Inflammatory macrophage (primary cell): ENCODE measurements at places on chromosomes 5 and 9.

DNA sequence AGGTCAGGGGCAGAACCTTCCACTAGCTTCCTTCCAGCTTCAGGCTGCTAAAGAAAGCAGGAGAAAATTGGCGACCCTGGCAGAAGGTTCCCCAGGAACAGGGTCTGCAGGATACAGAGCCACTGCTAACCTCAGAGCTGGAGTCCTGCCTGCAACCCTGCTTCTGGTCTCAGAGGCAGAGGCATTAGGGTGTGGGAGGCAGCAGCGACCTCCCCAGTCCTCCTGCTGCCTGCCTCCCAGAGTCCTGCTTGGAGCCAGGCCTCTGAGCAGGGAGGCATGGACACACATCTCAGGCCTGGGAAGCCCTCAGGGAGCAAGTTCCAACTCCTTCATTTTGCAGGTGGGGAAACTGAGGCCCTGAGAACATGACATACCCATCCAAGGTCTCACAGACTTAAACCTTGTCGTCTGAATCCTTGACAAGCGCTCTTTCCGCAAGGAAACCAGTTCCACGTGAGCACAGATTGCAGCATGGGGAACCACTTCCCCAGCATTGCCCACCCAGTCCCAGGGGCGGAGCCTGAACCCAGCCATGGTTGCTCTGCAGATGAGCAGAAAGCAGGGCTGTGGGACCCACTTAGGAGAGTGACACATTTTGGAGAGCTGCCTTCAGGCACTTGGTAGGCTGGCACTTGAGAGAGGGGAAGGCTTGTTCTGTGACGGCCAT is 28.2 kb upstream of the HAND1 start:
- DNase-seq, result no peak

DNA sequence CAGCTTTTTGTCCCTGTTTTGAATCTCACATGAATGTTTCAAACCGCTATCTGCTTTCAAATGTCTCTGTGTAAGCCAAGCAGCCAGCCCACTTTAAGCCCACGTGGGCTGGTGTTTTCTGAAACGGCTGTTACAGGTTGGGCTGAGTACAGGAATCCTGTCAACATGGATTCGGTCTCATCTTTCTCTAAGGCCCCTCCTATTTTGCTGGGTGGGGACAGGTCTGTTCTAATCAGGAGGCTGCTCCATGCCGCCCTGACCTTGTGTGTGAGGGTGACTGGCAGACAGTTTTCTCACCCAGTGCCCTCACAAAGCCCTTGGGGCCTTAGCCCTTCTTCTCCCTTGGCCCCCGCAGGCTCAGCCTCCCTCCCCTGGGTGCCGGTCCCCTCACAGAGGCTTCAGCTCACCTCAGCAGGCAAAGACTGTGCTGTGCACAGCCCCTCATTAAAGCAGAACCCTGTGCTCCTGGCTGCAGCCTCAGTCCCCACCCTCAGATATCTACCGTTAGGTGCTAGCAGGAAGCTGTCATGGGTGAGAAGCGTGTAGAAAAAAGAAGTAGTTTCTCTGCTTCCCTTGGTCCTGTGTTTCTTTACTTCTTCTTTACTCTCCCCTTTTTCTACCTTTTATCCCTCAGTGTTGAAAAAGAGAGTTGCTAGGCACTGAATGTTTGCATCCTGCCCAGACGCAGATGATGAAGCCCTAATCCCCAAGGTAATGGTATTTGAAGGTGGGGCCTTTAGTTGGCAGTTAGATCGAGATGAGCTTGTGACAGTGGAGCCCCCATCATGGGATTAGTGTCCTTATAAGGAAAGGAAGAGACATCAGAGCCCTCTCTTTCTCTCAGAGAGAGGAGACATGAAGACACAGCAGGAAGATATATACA is 205.7 kb downstream of the ADAMTS12 start:
- no peak for DNase-seq

DNA sequence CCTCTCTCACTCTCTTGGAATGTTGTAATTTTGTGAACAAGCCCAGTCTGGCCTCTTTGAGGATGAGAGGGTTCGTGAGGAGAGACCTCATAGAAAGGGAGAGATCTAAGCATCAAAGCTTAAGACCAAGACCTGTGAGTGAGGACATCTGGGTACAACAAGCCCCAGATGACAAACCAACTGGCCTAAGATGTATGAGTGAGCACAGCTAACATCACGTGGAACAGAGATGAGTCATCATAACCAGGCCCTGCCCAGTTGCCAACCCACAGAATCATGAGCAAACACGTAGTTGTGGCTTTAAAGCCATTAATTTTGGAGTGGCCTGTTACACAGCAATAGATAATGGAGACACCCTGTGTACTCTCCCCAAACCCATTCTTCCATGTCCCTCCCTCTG is 439.1 kb upstream of the KIF2A start:
- DNase-seq, result peak; percentile 56

GRCh38 chr5:59777028-59777427 is 116.5 kb downstream of the PDE4D start:
- no peak for DNase-seq

DNA sequence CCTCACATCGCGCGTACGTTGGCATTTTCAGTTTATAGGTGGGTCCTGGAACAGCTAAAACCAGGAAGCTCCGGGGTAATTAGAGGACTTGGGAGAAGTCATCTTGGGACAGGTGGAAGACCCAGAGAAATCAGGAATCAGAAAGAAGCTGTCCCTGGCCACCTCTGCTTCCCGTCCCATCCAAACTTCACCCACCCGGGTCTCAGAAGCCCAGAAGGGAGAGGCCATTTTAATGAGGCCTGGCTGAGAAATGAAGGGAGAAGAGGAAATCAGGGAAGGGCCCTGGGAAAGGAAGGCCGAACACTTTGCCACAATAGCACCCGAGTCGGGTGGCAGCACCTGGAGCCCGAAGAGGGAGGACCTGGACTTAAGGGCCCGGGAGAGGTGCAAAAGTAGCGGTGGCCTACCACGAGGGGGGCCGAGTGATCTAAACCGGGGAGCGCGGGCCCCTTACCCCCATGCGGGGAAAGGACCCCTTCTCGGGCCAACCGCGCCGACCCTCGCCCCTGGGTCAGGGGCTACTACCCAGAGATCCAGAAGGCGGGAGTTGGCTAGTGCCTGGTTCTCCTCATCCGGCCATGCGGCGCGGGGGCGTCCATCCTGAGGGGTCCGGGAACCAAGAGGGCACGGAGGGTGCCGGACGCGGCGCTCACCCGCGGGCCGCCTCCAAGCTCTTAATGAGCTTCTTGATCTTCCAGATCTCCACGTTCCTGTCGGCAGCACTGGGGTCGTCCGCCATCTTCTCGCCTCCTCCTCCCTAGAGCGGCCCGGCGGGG is 668 bp downstream of the ETF1 start:
- DNase-seq, result no peak

DNA sequence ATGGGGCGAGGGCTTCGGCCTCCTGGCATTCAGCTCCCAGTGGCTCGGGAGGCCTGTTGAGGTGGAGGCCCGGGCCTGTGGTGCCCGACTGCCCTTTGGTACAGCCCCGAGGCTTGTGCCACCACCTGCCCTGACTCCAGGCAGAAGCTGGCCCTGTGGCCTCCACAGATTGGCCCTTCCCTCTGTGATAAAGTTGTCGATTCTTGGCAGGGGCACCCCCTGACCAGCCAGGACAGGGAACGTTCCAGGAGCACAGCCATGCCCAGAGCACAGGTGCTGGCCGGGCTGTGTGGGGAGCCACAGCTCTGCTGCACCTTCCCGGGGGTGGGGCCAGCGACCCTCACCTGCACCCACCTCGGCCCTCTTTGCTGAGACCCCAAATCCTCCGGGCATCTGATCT is 32.7 kb downstream of the SLC6A18 start:
- DNase-seq, result no peak
